ENCODE measurements at places on chromosomes 16 and 17.

GRCh38 chr17:38918916-38919315 lies 6.5 kb upstream of the LASP1NB start:
- no peak for DNase-seq

DNA sequence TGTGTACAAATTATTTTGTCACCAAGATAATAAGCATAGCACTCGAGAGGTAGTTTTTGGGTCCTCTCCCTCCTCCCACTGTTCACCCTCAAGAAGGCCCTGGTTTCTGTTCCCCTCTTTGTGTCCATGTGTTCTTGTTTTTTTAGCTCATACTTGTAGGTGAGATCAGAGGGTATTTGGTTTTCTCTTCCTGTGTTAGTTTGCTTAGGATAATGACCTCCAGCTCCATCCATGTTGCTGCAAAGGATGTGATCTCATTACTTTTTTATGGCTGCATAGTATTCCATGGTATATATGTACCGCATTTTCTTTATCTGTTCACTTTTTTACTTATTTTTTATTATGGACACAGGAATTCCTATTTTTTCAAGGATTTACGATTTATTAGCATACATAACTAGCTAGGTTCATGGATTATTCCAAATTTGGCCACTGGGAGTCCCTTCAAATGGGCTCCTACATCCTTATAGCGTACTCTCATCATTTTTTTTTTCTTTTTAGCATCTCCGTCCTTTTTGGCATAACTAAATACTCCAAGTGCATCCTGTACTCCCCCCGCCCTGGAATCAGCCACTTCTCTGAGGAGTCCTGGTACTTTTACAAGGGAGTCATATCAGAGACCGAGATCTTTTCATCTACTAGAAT lies 7.3 kb downstream of the TADA2A start:
- DNase-seq, result no peak

- peak; percentile 28 for DNase-seq
These were observed 35.1 kb downstream of the MFSD11 start for GRCh38 chr17:76772842-76773525.

DNA sequence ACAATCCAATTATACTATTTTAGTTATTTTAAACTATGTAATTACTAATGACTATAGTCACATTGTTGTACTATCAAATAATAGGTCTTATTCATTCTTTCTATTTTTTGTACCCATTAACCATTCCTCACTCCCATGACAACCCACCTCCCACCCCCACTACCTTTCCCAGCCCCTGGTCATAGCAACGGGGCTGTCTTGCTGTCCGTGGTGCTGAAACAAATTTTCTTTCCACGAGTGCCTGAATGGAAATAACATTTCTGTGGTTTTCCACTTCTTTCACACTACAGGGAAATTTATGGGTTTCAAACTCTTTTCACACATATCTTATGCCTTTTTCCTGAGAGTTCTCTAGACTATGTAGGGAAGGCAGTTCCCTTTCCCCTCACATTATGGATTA lies 326.6 kb downstream of the PHKB start:
- DNase-seq, result no peak

DNA sequence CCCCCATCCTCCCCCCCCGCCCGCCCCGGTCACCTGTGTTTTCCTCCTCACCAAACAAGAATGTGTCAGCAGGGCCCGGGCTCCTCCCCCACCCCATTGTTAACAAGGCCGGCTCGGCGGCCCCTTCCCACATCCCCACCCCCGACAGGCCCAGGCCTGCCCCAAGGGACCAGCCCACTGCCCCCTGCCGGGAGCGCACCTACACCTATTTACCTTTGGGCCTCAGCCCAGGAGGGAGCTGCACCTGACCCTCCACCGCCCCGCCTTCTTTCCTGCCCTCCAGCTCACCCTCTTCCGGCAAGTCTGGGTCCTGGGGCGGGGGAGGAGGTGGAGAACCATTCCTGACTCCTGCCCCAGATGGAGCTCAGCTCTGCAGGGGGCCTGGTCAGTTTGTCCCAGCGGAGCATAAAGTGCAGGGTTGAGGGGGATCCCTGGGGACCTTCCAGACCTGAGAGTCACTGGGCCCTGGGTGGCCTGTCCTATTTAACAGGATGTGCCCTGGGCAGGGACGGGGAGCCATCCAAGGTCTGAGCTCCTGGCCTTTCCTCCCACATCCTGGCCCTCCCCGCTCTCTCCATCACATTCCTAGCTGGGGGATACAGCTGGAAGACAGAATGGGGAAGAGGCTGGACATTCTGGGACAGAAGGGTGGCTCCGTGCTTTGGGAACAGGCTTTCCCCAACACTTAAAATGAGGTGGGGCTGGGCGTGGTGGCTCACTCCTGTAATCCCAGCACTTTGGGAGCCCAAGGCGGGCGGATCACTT lies 8.3 kb downstream of the FOXJ1 start:
- no peak for DNase-seq

- no peak for DNase-seq
These were observed 210.4 kb upstream of the ELAC2 start for GRCh38 chr17:13228225-13228624.

GRCh38 chr17:69539274-69539673 lies 124.8 kb downstream of the MAP2K6 start:
- no peak for DNase-seq

DNA sequence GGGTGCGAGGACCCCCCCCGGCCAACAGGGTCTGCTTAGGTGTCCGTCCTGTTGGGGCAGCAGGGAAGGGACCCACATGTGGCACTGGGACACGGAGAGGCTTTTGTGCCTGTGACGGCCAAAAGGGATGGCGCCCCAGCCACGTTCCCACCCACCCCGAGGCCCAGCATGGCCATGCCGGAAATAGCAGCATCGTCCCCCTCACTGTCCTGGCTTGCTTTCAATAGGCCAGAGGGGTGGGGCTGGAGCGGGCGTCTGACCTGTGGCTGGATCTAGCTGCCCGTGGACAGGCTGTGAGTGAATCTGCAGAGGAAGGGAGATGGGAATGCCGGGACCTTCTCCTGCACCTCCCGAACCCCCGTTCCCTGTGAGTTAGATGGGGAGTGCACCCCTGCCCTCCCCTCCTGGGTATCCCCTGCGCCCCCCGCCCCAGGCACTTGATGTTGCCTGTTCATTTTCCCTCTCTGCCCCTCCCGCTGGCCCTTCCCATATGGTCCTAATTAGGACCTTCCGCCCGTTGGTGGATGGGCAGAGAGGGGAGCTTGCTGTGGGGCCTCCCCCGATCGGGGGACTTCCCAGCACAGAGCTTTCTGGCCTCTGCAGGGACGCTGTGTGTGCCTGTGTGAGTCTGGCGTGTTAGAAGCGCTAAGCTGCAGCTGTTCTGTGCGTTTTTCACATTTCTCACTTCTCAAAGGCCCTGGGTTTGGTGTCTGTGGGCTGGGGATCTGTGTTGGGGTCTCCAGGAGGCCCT lies 292.8 kb downstream of the SEC14L1 start:
- no peak for DNase-seq

- DNase-seq, result no peak
These were observed 21.0 kb upstream of the MTMR4 start for GRCh38 chr17:58535431-58535830.

DNA sequence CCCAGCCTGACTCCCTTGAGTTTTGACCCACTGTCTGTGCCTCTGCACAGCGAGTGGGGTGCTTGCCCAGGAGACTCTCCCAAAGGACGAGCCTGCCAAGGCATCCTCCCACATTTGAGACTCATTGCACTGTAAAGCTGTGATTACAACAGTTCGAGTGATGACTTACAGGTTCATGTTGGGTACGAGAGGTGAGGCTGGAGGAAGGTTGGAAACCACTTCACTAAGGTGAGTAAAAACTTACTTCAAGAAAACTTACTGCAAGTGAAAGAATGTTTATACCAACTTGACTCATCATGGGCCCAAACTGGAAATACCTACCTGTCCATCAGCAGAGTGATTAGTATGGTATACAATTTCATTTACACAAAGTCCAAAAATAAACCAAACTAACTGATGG lies 360.1 kb upstream of the CDH11 start:
- no peak for DNase-seq

DNA sequence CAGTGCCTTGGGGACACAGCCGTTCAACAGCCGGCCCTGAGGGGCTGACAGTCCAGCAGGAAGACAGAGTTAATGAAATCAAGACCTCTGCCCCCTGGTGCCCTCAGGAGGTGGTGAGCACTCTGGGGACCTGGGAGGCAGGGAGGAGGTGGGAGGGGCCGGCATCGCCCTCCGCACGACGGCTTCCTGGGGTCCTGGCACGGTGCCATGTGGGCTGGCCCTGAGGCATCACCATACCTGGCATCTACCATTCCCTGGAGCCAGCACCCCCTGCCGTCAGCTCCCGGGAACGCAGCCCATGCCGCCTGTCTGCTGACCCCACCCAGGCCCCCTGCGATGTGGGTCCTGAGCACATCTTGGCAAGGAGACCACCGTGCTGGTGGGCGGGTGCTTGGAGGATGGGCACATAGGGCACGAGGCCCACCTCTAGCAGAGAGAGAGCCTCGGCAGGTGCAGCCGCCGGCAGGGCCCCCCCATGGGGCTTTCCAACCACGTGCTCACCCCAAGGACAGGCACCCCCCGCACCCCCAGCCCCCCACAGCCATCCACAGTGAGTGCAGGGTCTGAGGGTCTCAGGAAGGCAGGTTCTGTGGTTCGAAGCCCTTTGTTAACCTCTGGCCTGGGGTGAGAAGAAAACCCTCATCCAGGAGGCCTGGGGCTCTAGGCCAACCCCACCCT lies 52.5 kb downstream of the ZFPM1 start:
- peak; percentile 35 for DNase-seq

DNA sequence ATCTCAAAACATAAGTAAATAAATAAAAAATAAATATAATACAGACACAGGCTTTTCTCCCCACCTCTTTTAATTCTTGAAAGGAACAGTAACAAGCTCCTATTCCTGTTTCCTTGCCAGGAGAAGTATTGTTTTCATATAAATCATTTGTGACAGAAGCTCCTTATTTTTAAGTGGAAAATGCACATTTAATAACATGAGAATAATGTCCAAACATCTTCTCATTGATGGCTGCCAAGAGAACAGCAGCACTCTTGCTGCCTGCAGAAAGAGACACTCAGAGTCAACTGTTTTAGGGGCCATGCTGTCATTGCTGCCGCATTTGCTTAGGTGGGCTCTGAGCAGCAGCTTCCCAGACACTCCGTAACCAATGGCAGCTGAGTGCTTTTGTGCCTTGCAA lies 580.1 kb downstream of the WWOX start:
- DNase-seq, result no peak

DNA sequence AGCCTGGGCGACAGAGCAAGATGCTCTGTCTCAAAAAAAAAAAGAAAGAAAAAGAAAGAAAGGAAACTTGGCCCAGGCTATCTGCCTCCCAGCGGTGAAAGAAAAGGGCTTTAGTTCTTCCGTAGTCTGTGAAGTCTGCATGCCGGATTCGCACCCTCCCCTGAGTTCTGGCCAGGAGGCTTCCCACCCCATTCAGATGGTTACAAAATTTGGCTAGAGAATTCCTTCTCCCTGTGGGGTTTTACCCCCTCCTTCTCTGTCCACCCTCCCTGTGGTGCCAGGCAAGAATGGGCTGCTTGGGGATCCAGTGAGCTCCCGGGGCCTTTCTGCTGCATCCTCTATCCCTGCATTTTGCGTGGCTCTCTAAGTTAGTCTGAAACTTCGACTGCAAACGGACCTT lies 37.8 kb downstream of the PAFAH1B1 start:
- DNase-seq, result no peak

DNA sequence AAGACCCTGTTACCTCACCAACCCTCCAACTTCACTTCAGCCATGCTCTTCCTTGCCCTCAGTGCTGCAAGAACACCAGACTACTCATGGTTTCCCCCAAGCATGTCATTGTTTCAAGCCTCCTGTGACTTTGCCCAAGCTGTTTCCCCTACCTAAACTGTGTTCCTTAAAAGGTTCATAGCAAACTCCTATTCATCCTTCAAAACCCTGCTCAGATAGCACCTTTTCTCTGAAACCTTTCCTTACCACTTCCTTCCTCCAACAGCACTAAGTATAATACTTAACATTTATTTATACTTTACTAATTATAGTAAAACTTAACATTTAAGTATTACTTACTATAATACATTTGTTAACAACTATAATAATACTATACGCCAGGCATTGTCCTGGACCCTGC lies 136.2 kb downstream of the CCT6B start:
- no peak for DNase-seq

GRCh38 chr17:51640108-51640622 lies 379.8 kb downstream of the UTP18 start:
- DNase-seq, result peak; percentile 4

- no peak for DNase-seq
These were observed 60.6 kb upstream of the DNAH17 start for GRCh38 chr17:78637643-78638420.

GRCh38 chr16:1193825-1194581 lies 31.1 kb downstream of the TPSG1 start:
- DNase-seq, result no peak

DNA sequence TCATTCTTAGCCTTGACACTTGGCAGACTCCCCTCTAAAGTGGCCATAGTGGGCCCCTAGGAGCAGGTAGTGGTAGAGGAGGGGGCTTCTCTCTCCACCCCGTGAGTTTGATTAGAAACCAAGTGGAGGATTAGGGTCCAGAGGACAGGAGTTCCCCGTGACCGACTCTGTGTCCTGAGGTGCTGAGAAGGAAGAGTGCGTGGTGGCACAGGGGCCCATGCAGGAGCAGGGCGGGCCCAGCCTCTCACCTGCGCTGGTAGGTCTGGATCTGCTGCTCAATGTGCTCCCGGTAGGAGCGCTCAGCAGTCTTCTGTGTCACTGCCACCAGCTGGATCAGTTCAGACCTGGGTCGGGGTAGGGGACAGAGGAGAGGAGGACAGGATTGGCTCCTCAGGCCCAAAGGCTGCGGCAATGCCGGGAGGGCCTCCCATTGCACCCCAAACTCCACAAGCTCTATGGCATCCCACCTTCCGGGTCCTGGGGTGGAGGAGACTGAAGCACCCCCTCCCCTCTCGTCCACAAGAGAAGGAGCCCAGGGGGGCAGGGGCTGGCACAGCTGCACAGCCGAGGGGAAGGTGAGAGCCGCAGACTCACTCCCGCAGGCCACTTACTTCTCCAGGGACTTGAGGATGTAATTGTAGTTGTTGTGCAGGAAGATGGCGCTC lies 6.2 kb downstream of the ZACN start:
- no peak for DNase-seq

DNA sequence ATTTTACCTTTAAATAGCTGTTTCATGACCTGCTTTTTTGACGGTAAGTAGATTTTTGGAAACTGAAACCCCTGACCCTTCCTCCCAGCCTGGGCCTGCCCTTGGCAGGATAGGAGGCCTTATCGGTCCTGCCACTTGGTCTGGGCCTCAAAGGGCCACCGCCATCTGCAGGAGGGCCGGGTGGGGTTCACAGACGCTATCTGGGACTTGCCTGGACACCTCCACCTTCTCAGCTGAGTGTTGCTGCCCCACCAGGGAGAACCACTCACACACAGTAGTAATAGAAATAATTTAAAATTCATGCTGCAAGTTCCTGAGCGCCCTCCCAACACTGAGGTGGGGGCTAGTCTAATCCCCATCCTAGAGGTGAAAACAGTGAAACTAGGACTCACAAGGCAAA lies 4.6 kb upstream of the NPRL3 start:
- DNase-seq, result no peak

DNA sequence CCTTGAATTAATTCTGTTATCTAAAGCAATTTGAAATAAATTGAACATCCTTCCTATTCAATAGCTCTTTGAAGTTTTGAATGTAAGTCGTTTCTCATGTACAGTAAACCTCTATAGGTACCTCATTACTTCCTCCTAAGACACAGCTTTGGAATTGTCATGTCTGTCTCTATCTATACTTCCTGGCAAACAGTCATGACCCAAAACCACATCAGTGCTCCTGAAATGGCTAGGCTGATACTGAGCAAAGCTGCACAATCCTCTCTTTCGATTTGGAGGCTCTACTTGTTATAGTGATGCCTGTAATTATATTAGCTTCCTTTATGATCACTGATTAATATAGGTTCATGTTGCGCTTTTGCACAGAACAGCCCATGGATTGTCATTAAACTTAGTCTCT lies 110.1 kb downstream of the ADAMTS18 start:
- DNase-seq, result no peak

Data from stimulated activated CD4-positive, alpha-beta T cell treated with anti-CD3 and anti-CD28 coated beads, Interleukin-2, amount 100 ng/mL, for 48 hours (primary cell).